ENCODE measurements at places on chromosomes 11 and 22.

DNA sequence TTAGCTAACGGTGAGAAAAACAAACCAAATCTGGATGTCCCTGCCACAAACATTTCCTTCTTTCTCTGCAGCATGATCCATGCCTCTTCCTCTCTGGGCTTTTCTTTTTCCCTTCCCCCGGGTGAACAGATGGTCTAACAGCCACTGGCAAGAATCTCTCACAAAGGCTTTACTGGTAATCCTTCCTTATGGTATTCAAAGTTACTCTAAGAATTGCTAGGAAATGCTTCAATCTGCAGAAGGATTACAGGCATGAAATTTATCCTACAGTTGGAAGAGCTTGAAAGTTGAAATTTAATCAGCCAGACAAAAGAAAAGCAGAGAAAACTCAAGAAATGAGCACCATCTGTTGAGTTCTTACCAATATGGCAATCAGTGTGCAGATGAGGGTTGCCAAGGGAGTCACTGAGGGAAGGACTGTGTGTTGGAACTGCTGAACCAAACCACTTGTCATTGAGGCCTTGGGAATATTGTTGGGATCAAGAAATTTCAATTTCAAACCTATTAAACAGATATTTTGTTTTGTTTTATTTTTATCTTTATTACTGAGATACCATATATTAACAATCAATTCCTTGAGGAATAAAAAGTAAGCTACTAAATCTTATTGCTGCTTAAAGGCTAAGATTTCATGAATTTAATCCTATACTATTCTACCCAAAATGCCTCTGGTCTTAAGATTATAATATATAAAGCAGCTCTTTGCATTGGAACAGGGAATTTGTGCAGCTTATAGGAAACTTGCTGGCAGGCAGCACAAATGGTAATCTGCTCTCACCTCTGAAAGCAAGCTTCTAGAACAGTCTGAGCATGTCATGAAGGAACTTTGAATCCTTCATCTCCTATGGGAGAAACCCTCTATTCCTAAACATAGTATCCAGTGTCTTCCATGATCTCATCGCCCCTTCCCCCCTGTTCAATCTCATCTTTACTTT, 29.7 kb upstream of the NDUFC2 start:
- no peak for DNase-seq

DNA sequence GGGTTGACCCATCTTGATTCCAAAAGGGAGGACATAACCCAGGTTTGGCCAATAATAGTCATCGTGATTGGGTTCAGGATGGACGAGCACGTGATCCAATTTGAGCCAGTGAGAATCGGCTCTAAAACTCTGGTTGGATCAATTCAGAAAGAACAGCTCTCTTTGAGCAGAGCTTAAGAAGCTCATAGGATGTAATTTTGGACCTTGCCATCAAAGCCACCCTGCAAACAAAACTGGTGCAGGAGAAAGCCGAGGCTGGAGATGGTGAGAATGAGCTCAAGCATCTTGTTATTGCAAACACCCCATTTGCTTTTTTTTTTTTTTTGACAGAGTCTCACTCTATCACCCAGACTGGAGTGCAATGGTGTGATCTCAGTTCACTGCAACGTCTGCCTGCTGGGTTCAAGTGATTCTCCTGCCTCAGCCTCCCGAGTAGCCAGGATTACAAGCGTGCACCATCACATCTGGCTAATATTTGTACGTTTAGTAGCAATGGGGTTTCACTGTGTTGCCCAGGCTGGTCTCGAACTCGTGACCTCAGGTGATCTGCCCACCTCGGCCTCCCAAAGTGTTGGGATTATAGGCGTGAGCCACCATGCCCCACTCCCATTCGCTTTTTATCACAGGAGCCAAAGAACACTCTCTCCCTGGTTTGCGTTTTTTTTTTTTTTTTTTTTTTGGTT, 13.8 kb upstream of the MIAT start:
- no peak for DNase-seq

DNA sequence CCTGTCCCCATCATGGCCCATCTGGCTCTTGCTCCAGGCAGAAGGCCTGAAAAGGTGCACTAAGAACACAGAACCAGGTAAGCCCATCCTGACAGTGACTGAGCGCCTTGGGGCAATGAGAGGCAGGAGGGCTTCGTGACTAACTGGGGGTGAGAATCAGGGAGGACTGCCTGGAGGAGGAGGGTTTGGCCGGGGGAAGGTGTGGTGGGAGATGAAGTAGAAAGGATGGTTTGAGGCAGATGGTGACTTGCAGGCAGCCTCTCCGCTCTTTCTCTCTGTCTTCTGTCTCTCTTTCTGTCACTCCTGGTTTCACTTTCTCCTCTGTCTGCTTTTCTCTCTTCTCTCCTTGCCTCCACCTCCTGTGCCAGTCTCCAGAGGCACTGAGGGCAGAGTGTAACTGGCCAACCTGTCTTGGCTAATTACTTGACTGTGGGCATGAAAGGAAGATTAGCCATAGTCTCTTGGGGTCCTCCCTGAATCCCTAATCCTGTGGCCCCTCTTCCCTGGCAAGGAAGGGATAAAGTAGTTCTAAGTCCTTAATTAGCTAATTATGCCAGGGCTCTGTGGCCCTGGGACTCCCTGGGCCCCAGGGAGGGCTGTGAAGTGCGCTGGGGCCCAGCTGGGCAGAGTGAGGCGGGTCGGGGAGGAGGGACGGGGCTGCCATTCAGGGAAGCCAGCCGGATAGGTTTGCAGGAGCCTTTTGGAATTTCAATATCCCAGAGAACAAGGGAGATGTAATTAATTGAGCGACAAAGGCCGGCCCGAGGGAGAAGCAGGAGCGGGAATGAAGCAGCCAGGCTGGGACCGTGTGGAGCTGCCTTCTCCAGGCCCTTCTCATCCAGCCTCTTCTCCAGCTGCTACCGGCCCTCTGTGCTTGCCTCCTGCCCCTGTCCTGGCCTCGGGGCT, 61.1 kb downstream of the CACNA1I start:
- no peak for DNase-seq

DNA sequence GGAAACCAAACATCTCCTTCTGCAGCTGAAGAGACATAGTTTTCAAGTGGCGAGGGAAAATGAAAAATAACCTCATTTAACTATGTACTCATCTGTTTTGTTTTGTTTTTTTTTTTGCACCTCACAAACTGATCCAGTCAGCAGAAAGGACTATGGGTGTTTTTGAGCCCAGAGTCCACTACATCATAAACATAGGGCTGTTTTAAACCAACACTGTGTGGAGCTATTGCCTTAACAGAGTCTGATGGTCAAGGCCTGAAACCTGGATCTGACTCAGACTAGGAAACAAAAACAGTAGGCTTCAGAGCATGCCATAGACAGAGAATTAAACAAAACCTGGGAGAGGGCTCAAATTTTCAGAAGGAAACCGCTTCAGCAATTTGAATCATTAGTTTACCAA, 99.3 kb upstream of the FSHB start:
- DNase-seq, result peak; percentile 10

DNA sequence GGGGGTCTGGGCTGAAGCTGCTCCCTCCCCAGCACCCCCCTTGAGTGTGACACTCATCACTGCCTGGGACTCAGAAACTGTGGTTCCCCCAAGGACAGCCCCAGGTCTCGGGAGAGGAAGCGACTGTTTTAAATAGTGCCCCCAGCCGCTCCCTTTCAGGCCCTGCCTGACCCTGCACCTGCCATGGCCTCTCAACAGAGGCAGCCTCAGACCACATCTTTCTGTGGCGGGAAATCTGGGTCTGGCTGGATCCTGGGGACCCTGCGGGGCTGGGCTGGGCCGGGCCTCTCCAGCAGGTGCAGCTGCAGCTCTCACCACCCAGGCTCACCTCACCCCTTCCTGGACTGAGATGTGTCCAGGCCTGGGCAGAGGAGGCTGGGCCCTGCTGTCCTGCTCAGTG, 3.7 kb upstream of the IGLL1 start:
- no peak for DNase-seq

DNA sequence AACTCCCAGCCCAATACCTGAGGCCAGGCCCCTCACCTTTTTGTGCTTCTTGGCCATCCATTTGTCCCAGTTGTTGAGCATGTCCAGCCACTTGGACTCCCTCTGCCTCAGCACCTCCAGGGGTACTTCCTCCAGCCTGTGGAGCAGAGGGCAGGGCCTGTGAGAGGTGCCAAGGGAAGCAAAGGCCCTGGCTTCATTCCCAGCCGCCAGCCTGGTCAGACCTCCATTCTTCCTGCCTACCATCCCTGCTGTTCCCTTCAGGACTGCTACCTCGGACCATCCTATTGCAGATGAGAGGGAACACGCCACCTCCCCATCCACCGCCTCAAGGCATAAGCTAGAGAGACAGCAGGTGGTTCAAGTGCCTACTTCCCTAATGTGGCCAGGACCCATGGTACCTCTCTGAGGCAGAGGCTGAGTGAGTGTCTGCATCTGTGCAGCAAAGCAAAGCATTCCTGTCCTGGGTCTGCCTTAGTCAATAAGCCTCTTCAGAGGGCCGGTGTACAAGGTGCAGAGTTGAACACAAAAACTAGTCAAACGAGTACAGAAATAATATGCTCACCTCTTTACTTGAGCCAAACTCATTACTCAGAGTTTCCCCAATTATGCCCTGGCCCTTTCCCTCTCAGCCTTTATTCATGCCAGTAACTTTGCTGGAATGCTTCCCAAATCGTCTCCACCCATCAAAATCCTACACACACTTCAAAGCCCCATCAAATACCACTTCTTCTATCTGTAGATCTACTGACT, 15.4 kb upstream of the CASTOR1 start:
- DNase-seq, result peak; percentile 34

- DNase-seq, result no peak
Observed at GRCh38 chr11:112345706-112346105, 85.0 kb upstream of the PLET1 start.

DNA sequence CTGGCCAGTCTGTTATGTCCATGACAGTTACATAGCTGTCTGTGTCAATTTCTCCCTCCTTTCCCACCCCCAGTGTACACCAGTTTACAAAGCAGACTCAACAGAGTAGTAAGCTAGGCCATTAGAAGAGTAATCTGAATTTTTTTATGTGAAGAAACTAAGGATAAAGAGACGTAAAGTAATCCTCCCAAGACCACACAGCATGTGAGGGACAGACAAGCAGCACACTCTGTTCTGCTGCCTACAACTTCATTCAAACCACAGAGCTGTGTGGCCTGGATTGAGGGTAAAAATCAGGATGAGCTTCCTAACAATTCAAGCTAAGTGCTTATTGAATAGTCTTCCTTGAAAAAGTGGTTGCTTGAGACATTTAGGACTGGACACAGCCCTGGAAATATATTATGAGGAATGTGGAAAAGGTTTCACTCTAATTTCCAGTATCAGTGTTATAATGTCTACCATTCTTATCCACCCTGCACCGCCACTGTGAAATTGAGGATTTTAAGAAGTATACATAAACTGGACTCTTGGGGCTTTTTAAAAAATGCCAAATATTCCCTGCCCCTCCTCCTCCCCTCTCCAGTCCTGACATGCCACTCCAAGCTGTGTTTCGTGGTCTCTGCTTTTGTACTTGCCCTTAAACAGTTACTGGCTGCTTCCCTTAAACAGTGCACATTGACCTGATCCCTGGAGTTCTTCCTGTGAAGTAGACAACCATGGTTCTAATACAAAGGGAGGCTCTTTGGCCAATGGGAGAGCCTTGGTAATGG, 40.9 kb downstream of the EXT2 start:
- DNase-seq, result no peak

Data from AG08395 (cell line).